ENCODE measurements at places on chromosomes 7 and 10. TPM values are rescaled to one million over a fixed set of nuclear protein-coding genes. Genes with fewer than 3 reads are reported as not detected.

DNA sequence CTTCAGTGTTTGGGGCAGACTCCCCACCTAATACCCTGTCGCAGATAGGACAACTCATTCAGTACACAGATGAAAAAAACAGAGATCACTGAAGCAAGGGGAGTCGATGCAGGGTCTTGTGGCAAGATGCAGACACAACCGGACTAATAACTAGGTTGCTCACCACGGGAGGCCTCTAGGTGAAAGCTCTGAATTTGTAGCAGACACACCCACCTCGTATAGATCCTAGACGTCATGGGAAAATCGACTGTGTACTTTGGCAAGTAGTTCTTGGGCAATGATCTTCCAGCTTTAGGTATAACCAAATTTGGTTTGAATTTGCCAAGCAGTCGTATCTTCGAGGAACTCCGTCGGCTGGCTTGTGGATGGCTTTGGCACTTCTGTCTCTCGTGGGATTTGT is 88.1 kb downstream of the TCF7L2 start:
- DNase-seq = no peak

ZNF736 gene
- not detected for total RNA-seq

DNA sequence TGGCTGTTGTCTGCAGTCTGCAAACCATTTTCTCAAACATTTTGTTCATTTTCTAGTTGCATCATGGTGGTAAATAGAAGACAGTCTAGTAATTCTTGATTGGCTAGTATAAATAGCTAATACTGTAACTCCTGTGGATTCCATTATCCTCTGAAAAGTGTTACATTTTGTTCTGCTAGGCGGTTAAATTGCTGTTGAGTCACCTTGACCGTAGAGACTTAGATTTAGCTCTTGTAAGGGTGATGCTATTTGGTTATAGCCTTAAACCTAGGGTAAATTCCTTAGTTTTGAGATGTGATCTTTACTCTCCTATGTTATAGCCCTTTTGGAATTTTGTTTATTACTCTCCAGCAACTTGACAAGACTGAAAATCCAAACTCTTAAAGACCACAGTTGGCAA is 58.8 kb downstream of the SHOC2 start:
- no peak for DNase-seq

DNA sequence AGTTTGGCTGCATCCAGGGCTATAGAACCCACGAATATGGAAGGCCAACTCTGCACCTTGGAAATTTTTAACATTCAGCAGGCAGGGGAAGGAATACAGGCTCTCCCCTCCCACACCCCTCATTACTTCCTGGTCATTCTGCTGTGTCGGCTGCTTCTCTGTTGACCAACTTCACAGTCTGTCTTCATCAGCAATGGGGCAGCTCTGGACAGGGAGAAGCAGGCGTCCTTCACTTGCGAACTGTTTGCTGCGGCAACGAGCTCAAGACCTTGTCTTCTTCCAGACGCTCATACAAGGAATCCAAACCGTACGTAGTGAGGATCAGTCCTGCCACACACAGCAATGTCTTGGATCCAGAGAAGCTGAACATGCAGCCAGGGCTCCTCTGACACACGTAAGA is 192.2 kb downstream of the DIP2C start:
- DNase-seq = no peak

DNA sequence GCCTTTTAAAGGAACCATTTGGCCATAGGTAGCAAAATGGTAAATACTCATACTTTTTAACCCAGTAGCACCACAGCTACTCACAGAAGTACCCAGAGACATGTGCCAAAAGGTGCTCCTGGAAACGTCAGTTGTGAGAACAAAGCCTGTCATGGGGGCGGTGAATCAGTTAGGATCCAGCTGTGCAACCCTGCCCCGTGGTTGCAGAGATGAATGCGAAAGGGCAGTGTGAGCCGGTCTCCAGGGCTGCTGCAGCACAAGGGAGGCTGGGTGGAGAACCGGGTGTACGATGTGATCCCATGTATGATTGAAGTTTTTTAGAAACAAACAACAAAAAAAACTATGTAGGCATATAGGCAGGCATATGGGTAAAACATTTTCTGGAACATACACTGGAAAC is 1.3 kb upstream of the LRRC18 start:
- peak; percentile 34 for DNase-seq

NPSR1 gene
- not detected for total RNA-seq

DNA sequence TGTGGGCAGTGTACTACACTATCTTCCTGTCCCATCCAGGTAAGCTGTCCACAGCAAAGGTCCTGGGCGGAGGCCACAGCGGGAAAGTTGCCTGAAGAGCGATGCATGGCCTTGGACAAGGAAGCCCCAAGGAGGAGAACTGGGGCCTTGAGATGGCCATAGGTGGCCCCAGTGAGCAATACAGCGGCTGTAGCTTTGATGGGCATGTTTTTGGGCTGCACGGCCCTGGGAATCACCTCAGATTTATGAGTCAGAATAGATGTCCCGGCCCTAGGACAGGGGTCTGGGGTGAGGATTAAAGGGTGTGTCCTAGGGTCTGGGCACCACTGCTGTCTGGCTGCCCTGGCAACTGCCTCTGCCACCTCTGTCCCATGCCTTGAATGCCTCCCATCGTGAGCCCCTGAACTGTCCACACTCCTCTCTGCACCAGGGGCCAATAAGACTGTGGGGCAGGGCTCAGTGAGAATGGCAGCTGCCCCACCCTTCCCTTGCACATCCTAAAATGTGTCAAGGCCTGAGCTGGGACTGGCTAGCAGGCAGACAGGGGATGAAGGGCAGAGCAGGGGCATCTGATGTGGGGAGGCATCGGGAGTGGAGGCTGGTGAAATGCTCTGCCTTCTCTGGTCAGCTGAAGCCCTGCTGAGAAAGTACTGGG is 9.4 kb upstream of the IRF5 start:
- no peak for DNase-seq

DCLRE1C gene
- 5.3 TPM for total RNA-seq

- peak; percentile 3 for DNase-seq
Measured at GRCh38 chr7:11786186-11786585, 45.8 kb downstream of the THSD7A start.

DLX6 gene
- not detected for total RNA-seq

C10orf71 gene
- not detected for total RNA-seq

GRCh38 chr7:141673346-141673745 is 28.6 kb downstream of the DENND11 start:
- no peak for DNase-seq

- DNase-seq = no peak
Measured at GRCh38 chr7:135194494-135195095, 16.7 kb downstream of the WDR91 start.

GRCh38 chr10:131478377-131478989 is 167.0 kb upstream of the TCERG1L start:
- no peak for DNase-seq

GRM3 gene
- 13.6 TPM for total RNA-seq

CPA4 gene
- total RNA-seq = not detected

ANK3 gene
- total RNA-seq = 54.1 TPM

DNA sequence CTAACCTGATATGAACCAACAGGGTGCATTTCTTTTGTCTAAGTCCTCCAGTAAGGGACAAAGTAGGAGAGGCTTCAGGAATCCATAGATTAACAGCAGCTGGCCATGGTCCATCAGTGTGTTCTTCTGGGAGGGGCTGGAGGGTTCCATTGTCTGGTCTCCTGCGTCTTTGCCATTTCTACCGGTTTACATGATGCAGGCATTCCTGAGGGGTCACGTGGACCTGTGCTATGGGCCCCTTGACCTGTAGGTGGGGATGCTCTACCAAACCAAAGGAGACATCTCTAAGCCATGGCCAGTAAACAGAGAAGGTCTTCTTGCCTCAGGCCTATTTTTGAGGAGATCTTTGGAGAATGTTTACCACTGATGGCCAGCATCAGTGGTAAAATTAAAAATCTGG is 28.7 kb upstream of the HABP2 start:
- peak; percentile 45 for DNase-seq

CTBP2 gene
- 97.6 TPM for total RNA-seq

DNA sequence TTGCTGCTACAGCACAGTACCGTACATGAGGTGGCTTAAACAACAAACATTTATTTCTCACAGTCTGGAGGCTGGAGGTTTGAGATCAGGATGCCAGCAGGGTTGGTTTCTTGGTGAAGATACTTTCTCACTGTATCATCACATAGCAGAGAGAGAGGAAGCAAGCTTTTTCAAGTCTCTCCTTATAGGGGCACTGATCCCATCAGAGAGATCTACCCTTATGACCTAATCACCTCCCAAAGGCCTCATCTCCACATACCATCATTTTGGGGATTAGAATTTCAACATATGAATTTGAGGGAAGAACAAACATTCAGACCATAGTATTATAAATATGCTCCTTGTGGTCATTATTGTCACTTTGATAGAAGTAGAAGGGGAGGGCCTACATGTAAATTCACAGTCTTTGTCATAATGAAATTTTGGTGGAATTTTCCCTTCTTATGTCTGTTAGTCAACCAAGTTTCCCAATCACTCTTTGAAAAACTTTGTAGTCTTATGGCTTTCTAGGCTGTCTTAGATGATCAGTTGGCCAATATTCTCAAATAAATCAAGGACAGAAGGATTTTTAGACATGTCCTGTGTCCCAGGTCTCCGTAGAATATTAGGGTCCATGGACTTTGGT is 606.2 kb downstream of the LRMDA start:
- DNase-seq = no peak

GRCh38 chr10:19745672-19746071 is 70.6 kb upstream of the PLXDC2 start:
- no peak for DNase-seq

- no peak for DNase-seq
Measured at GRCh38 chr7:122344303-122344620, 39.7 kb upstream of the FEZF1 start.

DNA sequence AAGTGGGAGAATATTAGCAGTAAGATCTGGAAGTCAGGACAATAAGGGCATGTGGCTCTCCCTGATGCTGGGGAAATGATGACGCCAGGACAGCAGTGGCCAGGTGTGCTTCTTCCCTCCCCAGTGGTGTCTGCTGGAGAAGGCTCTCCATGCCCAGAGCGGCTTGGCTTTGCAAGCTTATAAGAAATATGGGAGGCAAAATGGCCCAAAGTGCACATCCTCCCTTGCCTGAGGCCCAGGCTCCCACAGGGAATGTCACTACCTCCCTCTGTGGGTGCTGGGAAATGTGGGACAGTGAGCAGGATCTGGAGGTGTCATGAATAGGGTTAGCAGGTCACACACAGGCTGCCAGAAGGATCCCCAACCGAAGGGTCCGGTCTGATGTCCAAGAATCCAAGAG is 17.1 kb upstream of the ZNF488 start:
- DNase-seq = no peak

DNA sequence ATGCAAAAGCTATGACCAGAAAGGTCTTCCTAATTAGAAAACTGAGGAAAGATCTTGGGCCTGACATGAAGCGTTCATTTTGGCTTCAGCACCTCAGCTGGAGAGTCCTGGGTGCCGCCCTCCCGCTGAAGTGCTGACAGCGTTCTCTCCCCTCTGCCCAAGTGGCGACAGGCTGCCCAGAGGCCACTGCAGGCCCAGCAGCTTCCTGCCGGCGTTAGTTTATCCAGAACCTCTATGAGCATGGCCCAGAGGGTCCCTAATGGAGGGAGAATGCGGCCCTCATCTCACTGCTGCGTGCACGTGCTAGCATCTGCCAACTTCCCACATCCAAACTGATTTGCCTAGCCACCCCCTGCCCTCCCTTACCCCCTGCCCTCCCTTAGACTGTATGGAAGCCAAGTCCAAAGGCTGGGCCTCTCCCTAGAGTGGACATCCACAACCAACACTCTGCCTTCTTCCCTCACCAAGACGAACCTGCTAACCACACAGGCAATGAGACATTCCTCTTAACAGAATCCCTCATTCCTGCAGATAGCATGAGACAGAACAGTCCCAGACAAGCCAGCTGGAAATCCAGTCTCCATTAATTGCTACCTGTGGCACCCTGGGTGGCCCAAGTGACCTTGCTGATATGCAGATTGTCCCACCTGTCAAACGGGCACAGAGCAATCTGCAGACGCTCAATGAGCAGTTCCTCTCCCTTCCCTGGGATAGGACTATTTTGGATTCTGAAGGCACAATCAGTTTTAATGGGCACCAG is 108.4 kb downstream of the C10orf90 start:
- DNase-seq = no peak

DNA sequence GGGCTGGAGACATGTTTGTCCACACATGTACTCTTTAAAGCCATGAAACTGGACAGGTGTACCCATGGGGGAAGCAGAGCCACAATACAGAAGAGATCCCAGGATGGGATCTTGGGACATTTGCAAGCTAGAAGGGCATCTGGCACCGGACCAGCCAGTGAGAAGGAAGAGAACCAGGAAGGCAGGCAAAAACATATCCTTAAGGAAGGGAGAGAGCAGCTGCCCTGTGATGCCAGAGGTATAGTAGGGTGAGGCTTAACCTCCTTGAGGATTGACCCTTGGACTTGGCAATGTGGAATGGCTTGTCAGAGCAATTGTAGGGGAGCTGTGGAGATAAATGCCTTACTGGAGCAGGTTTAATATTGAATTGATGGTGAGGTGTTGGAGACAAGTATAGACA is 17.9 kb upstream of the SUV39H2 start:
- no peak for DNase-seq

DNA sequence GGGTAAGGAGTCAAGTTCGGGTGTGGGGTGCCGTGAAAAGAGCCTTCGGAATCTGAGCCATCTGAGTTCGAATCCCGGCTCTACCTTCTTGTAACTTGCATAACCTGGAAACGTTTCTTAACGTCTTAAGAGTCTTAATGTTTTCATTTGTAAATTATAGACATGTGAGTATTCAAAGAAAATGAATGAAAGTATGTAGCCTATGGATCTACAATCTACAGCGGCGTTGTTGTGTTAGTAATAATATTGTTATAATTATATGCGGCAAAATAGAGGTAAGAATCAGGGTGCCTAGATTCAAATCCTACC is 559 bp downstream of the VTI1A start:
- DNase-seq = no peak

DNA sequence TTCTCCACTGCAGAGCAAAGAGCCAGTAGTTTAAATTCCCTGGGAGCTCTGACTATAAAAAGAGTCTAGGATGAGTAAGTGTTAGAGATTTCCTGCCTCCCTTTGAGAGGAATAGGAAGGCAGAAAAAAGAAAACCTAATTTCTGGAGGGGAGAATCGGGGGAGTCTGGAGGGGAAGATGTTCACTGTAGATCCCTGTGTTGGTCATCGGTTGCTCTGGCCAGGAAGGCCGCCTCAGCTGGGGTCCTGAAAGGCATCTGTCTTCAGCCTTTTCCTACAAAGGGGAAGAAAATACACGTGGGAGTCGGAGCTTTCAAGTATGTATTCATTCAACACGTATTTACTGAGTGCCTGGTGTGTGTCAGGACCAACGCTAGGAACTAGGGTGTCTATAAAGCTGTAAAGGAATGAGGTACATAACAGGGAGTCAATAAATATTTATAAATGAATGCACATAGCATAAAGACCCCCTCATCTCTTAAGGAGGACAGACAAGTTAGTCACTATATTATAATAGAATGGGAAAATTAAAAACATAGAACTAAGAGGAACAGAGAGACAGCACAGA is 101.1 kb downstream of the ICA1 start:
- no peak for DNase-seq

- DNase-seq = no peak
Measured at GRCh38 chr10:14180911-14181566, 149.7 kb downstream of the FRMD4A start.

DNA sequence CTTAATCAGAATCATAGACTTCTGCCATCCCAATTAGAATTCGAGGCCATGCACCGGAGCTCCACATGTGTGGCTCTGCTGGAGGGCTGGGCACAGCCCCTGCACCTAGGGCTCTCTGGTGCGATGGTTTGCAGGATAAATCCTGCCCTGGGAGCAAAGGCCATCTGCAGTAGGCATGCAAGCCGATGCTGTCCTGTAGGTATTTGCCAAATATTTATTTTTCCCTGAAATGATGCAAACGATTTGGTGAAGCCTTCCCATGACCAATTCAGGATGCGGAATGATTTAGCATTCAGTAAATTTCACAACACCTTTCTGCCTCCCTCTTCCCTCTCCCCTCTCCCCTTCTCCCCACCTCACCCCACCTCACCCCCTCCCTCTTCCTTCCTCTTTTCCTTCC is 170.6 kb downstream of the EBF3 start:
- no peak for DNase-seq

All from neural progenitor cell (in vitro differentiated cells).